Stimulated activated CD4-positive, alpha-beta T cell treated with anti-CD3 and anti-CD28 coated beads, Interleukin-1b, Interleukin-23, amount 100 ng/mL, for 1 hour (primary cell): ENCODE measurements at places on chromosomes 11 and 22.

DNA sequence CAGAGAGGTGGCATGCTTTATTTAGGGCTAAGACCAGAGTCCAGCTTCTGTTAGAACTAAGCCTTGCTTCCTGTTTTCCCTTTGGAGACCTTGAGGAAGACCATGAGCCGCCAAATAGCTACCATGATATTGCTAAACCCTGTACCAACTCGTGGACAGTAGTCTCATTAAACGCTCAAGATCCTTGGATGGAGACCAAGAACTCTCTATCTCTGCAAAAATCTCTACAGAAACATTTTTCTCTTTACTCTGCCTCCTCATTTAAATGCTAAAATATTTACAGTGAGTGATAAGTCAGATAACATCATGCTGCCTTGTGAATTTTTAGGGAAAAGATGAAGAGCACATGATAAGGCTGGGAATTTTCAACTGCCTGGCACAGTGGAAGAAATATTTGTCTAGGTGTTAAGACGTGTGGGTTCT is 197.8 kb downstream of the MAML2 start:
- no peak for DNase-seq

GRCh38 chr11:85348945-85349344 is 278.2 kb downstream of the DLG2 start:
- DNase-seq: no peak

DNA sequence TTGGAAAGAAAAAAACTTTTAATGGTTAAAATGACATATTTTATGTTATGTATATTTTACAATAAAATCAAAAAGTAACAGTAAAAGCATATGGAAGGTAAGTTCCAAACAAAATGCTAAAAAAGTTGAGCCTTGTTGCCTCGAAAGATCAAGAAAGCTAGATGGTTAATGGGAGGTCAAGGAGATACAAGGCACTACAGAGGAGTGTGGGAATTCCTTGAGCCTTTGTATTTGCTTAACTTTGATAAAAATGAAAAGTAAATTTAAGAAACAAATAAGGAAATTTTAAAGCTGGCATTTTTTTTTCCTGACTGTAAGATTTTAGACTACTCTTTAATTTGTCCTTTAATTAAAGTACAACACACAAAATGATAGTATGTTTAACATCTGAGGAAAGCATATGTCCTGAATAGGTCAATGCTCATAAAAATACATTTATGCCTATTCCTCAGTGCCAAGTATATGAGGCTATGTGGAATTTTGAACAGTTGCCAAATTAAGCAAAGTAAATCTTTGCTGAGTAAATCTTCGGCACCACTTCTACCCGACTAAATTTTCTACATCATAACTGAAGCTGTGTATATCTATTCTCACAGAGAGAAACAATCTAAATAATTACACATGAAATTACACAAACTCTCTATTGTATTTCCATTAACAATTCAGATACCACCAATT is 108.8 kb downstream of the TTC28 start:
- DNase-seq: no peak

GRCh38 chr11:123480290-123480815 is 50.3 kb downstream of the GRAMD1B start:
- DNase-seq: no peak

DNA sequence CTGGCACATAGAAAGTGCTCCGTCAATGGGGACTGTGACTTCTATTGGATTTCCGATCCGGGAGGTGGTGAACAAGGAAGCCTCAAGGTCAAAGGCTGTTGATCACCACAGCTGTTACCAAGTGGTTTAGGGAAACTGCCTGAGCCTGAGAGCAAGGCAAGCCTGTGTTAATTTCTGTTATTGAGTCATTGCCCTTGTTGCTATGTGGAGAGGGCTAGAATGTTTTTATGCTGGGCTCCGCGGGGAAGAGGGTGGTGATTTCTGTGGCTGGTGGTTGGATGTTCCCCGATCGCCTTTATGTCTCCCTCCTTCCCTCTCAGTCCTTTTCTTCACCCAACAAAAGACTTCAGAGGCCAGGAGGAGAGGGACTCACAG is 108.5 kb upstream of the ALX4 start:
- no peak for DNase-seq

- DNase-seq: no peak
Observed at GRCh38 chr11:134562196-134562595, 150.2 kb upstream of the B3GAT1 start.
